Panc1 (cell line): ENCODE measurements at places on chromosomes 3 and 15. TPM values are rescaled to one million over a fixed set of nuclear protein-coding genes. Genes with fewer than 3 reads are reported as not detected.

Gene LEKR1
- not detected for total RNA-seq

Gene MYZAP
- 1.1 TPM for total RNA-seq

DNA sequence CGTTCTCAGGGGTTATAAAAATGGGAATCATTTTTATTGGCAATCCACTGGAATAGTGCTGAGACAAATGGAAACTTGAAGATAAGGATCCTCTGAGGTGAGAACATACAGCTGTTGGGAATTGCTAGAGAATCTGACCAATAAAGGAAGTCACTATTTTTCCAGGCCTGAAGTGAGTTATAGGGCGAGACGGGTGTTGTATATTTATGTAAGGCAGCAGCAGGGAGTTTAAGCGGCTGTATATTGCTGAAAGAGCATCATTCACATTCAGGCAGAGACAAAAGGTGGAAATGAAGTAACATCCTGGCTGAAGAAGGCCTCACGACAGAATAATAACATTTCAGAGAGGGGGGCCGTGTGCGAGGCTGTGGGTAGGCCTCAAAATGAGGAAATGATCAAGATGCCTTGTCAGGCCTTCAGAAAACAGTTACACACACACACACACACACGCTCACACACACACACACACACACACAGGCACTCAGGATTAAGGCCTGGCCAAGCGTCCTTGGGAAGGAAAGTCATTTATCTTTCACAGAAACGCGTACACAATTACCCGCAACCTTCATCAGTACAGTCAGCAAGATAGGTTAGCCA lies 964.9 kb upstream of the NR2F2 start:
- DNase-seq: no peak

DNA sequence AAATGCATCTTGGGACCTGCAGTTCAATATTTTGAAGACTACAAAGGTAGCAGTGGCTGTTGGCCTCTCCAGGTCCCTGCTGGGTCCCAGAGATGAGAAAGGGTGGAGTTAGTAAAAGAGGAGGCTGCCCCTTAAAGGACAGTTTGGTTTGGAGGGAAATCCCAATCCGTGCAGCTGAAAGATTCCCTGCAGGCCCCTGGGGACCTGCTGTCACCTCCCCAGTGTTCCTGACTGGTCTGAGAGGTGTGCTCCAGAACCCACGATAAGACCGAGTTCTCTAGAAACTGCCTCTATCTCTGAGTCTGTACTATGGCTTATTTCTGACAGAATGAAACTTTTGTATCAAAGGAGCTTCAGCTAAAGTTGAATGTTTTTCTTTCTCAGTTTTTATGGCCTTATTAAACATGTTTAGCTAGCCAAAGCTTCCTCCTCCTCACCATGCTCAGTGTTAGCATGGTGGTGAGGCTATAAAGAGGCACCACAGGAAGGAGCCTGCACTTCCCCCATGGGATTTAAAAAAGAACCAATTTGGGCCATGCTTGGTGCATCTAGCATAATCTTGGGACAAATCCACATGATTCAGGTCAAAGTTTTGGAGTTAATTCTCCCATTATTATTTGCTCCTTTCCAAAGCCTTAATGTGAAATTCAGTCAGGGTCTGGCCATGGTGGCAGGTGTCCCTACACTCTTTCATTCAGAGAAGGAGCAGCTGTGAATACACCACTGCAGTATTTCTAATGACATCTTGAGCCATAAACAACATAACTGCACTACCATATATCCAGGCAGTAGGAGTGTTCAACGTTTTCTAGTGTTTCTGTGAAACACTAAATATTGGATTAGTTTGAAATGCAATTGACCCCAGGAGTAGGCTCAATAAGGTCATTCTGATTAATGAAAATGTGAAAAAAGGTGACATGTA lies 74.4 kb downstream of the ATP1B3 start:
- no peak for DNase-seq

DNA sequence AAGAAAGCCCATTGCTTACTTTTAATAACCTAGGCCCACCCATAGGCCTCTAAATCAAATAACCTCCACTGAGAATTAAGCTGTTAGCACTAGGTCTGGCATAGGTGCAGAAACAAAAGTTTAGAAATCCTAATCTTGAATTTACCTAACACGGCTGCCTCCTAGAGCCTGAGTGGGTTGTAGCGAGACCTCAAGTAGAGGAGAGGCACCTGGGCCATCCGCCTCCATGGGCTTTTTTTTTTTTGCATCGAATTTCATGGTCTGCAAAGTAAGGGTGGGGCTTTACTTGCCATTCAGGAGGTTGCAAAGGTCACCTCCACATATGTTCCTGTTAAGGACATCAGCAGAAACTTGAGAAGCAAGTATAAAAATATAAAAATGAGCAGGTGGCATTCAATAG lies 6.6 kb upstream of the TPM1 start:
- no peak for DNase-seq

DNA sequence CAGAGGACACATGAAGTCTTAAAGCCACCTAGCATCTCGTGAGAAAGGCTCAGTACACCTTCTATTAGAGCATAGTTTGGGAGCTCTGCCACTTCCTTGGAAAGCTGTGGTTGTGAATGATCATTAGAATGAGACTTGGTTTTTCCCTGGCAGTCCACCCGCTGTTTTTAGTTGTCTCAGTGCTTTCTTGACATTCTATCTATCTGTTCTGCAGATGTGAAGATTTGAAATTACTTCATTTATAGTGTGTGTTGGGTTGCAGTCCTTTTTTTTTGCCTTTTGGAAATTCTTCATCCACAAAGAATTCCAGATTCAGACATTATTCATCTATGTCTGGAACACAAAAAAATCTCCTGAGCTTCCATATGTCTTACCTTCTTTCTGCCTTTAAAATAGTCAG lies 23.7 kb downstream of the PPP2R3A start:
- no peak for DNase-seq
